Heart left ventricle (tissue), 16 donors: ENCODE measurements at places on chromosomes 6 and 20.
A peak's percentile ranks its signal among the peaks of the same experiment; 100 is the strongest.

DNA sequence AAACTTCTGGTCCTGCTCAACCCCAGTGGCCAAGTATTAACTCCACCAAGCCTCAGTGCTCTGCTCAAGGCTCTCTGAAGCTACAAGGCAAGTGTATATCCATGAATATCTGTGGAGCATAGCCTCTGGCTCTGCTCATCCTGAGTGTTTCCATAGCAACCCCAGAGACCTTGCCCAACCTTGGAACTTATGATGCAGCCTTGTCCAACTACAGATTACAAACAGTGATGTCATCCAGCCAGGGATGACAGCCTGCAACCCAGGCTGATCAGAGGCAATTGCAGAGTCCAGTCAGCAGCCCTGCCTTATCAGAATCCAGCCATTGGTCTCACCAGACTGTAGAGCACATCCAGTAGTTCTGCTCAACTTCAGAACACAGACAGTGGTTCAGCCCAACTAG lies 65.5 kb upstream of the SPACA1 start:
- H3K27ac ChIP-seq, result no peak overlapping the region
- H3K4me3 ChIP-seq, result no peak overlapping the region
- no peaks in the 10 kb centered on the region for H3K27me3 ChIP-seq
- H3K36me3 ChIP-seq, result no peaks in the 10 kb centered on the region

DNA sequence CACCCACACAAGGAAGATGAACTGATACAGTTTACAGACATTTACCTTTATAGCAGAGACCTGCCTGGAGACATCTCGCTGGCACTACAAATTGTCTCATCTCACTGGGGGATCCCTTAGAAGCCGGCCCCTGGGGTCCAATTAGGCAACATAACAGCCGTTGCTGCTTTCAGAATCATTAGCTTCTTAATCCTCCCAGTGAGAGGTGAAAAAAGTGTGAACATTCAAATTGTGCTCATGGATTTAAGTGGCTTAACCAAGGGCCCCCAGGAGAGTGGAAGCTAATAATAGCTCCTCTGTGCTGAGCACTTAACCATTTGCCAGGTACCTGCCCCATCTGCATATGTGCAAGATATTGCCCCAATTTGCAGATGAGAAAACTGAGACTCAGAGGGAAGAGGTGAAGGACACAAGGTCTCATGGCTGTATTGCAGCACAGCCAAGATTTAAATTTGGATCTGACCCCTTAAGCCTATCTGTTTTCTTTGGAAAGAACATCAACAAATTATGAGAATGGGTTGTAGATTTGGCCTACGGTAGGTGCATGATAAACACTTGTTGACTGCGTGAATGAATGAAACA lies 101.0 kb downstream of the EYA2 start:
- no peak for DNase-seq
- H3K4me1 ChIP-seq, result no peaks in the 10 kb centered on the region
- no peaks in the 10 kb centered on the region for H3K27me3 ChIP-seq
- H3K4me3 ChIP-seq, result no peak overlapping the region

DNA sequence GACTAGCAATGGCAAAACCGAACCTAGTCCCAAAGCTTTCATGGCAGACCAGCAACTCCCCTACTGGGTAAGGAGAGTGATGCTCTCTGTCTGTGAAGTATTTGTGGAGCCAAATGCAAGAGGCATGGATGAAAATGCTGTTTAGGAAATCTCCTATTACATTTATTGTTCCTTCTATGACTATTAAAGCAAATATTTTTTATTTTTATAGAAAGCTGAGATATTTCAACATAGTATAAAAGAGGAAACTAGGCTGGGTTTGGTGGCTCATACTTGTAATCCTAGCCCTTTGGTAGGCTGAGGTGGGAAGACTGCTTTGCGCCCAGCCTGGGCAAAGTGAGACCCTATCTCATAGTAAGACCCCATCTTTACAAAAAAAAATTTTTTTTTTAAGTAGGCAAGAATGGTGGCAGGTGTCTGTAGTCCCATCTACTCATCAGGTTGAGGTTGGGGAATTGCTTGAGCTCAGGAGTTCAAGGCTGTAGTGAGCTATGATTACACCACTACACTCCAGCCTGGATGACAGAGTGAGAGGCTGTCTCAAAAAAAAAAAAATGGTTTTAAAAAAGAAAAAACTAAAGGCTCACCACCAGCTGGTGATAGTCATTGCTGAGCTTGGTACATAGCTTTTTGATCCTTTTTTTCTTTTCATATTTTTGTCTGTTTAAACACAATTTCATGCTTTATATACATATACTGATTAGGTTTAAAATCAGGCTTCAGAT lies 11.3 kb downstream of the KDM1B start:
- no peak overlapping the region for H3K4me3 ChIP-seq
- H3K4me1 ChIP-seq, result no peaks in the 10 kb centered on the region
- no peak overlapping the region for H3K27ac ChIP-seq
- H3K27me3 ChIP-seq, result no peaks in the 10 kb centered on the region
- H3K36me3 ChIP-seq, result no peaks in the 10 kb centered on the region

DNA sequence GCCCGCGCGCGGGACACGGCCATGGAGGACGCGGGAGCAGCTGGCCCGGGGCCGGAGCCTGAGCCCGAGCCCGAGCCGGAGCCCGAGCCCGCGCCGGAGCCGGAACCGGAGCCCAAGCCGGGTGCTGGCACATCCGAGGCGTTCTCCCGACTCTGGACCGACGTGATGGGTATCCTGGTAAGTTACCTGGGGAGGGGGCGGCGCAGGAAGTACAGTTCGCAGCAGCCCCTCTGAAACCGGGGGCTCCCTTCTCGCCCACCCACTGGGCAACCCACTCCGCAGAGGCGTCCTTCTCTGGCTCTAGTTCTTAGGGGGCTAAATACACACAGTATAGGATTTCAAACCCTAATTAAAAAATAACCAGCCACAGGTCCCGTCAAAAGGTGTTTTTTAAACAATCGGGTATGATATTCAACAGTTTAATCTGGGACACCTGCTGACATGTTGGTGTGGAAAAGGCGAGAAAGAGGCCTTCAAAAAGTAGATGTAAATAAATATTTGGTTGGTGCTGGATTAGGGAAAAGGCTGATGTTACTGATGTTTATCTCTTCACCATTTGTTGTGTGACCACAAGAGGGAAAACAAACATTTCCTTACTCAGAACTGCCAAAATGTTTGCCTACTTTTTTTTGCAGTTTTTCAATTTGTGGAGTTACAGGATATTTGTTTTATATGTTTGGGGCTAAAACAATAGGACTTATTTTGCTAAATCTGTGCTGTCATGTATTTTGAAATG lies 577 bp downstream of the SASH1 start:
- H3K27ac ChIP-seq, result peak overlapping the region; percentile 95
- H3K36me3 ChIP-seq, result no peaks in the 10 kb centered on the region
- H3K27me3 ChIP-seq, result no peaks in the 10 kb centered on the region
- peak overlapping the region; percentile 85 for H3K4me3 ChIP-seq
- peaks cover 47% of the 10 kb centered on the region for H3K4me1 ChIP-seq
- peak; percentile 66 for DNase-seq

GRCh38 chr6:167107787-167108186 lies 15.1 kb upstream of the CCR6 start:
- no peak overlapping the region for H3K27ac ChIP-seq
- H3K4me3 ChIP-seq, result no peak overlapping the region
- no peaks in the 10 kb centered on the region for H3K27me3 ChIP-seq
- no peaks in the 10 kb centered on the region for H3K36me3 ChIP-seq
- H3K4me1 ChIP-seq, result no peaks in the 10 kb centered on the region

GRCh38 chr20:33674294-33675135 lies at the start of gene NECAB3:
Gene NECAB3 (minus strand): TSS chr20:33674428. CDS start chr20:33674352, 76 bp downstream.
- no peaks in the 10 kb centered on the region for H3K27me3 ChIP-seq
- peaks cover 16% of the 10 kb centered on the region for H3K4me1 ChIP-seq
- peak within 1 kb of the TSS; percentile 76 for H3K4me3 ChIP-seq
- DNase-seq, result peak; percentile 86
- no peaks in the 10 kb centered on the region for H3K36me3 ChIP-seq
- peak within 1 kb of the TSS; percentile 85 for H3K27ac ChIP-seq

- DNase-seq, result no peak
- H3K27ac ChIP-seq, result no peak overlapping the region
- no peaks in the 10 kb centered on the region for H3K36me3 ChIP-seq
- H3K4me3 ChIP-seq, result no peak overlapping the region
These were observed 94.0 kb downstream of the NOL4L start for GRCh38 chr20:32490942-32491763.

GRCh38 chr6:15421945-15422733 lies 176.3 kb downstream of the JARID2 start:
- DNase-seq, result no peak
- no peaks in the 10 kb centered on the region for H3K36me3 ChIP-seq
- no peak overlapping the region for H3K27ac ChIP-seq
- H3K4me3 ChIP-seq, result no peak overlapping the region
- peaks cover 44% of the 10 kb centered on the region for H3K4me1 ChIP-seq

DNA sequence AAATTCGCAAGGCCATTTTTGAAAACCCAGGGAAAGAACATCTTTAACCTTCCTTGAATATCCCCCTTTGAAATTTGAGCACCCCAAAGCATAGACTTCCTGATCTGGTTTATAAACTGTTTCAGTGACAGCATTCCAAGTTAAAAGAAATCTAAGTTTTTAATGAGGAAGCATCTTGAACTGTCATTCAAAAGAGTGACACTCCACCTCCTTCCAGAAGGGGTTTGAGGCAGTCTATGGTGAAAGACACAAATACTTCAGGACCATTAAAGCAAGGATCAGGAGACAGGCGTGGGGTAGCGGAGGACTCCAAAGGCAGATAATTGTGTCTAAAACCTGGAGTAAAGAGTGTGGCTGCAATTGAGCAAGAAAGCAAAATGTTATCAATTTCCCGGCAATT lies 691 bp downstream of the GHRH start:
- H3K27ac ChIP-seq, result no peak overlapping the region
- no peak for DNase-seq
- H3K4me3 ChIP-seq, result no peak overlapping the region
- no peaks in the 10 kb centered on the region for H3K36me3 ChIP-seq

DNA sequence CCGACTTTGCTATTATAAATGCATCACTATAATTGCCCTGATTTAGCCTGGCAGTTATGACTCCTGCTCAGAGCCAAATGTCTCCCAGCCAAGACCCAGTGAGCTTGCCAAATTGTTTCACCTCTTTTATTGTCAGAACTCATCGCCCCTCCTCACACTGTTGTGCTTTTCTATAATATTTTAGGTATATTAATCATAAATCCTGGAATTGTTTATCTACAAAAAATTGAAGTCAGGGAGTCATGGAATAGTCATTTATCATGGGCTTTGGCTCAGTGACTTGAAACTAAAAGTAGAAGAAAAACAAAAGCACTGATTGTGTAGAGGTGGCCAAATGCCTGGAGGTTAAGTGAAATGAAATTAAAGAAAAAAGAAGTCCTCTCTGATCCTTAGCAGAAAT lies 85.6 kb downstream of the PFDN4 start:
- DNase-seq, result peak; percentile 22
- no peak overlapping the region for H3K4me3 ChIP-seq
- no peak overlapping the region for H3K27ac ChIP-seq
- no peaks in the 10 kb centered on the region for H3K36me3 ChIP-seq
- no peaks in the 10 kb centered on the region for H3K4me1 ChIP-seq

DNA sequence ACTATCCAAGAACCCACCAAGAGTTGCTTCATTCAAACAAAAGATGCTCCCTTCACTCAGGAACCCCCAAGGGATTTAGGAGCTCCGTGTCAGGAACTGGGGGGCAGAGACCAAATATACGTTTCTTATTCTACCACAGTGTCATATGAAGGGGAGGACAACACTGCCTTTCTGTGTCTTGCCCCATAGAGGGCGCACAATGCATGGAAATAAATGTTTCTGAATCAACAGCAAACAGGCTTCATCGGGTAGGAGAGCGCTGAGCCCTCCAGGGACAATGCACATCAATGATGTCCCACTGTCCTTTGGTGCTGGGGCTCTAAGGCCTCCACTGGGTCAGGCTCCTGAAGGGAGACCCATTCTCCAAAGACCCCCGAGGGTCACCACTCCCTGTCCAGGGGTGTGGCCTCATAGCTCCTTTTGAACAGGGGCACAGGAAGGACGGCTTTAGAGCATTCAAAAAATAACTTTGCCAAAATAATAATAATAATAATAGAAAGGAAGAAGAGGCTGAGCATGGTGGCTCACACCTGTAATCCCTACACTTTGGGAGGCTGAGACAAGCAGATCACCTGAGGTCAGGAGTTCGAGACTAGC lies 31.1 kb downstream of the PLG start:
- DNase-seq, result peak; percentile 32
- H3K4me1 ChIP-seq, result no peaks in the 10 kb centered on the region
- no peak overlapping the region for H3K4me3 ChIP-seq
- no peaks in the 10 kb centered on the region for H3K27me3 ChIP-seq
- H3K36me3 ChIP-seq, result no peaks in the 10 kb centered on the region
- H3K27ac ChIP-seq, result no peak overlapping the region

- H3K4me3 ChIP-seq, result no peak overlapping the region
- H3K27me3 ChIP-seq, result no peaks in the 10 kb centered on the region
- no peak overlapping the region for H3K27ac ChIP-seq
- H3K36me3 ChIP-seq, result peaks cover 14% of the 10 kb centered on the region
- no peaks in the 10 kb centered on the region for H3K4me1 ChIP-seq
These were observed 58.4 kb downstream of the EZR start for GRCh38 chr6:158760618-158761250.
